Suppressor macrophage (primary cell): ENCODE measurements at places on chromosomes 2 and 18.
A peak's percentile ranks its signal among the peaks of the same experiment; 100 is the strongest.

DNA sequence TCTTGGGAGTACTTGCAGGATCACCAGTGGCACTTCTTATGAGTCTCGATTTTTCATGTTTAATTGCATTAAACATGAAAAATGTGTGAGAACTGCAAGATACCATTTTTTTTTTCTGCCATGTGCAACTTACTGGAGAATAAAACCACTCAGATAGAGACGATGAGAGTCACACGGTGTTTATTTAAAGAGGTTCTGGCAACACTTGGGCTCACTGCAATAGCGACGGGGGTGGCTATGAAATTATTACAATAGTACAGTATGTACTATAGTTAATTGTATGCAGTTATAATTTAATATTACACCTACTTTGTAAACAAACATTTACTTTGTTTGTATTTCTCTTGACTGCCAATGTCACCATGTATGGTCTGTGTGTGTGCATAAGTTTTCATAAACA is 479.8 kb downstream of the NUP35 start:
- no peak for DNase-seq

GRCh38 chr2:193810533-193810932 is 1615.8 kb upstream of the TMEFF2 start:
- DNase-seq: no peak

DNA sequence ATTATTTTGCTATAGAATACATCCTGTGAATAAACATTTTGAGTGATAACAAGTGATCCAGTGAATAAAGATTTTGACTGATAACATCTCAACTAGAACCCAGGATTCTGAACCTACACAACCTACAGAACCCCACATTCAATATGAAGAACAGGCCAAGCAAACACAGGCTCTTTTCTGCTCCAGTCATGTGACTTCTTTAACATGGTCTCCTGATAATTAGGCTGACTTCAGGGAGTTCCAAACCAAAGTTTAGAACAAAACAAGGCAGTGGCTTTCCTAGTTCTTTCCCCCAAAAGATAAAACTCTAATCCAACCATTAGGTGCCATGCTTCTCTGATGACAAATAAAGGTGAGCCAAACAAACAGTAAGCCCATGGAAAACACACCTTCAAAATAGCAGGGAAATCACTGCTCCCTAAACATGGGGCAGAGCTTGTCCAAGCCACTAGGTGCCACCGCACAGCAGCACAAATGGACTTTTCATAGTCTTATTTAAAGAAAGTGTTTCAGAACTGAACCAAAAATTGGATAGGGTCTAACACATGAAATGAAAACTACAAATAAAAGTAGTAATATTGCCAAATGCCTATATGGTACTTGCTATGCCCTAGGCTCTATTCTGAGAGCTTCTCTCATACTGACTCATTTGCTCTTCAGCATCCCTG is 95.3 kb downstream of the EVA1A start:
- no peak for DNase-seq

DNA sequence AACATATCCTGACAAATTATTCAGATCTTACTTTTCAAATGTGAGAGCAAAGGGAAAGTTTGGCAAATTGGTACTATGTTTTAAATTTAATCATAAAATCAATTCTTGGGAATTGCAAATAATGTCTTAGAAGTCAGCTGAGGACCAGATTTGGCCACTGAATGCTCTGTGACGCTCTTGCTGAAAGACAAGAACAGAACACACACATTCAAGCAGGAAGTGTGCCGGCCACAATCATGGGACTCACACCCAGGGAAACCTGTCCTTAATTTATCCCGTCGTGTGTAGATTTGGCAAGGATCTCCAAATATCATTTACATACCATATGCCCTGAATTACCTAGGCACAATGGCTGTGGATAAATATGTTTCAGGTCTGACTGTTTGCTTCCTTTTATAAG is 253.1 kb downstream of the TCF4 start:
- DNase-seq: peak; percentile 45

DNA sequence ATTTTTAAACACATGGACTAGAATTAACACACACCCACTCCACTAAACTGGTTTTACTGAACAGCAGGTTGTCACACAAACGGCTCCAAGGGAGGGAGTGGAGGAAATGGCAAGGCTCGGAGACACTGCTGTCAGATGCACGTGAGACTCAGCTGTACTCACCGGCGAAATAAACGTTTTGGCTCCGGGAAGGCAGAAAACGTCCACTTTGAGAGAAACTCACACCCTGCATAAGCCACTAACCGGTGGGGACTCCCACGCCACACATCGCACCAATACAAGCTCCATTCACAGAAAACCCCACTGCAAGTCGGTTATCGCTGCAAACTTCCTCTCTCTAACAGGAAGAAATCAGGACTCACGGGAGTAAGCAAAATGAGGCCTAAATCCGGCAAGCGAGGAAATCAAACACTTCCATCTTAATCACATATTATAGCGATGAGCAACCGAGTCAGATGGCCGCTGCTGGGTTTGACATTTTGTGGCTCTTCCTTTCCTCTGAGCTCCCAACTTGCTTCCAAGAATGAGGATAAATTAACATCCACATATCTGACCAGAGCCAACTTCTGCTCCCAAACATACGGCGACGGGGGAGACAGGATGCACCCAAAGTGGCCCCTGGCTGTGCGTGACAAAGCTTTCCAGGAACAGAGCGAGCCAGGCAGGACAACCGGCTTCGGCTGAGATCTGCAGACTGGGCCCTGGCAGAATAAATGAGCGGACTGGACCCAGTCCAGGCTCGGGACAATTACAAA is 63.5 kb downstream of the HDAC4 start:
- no peak for DNase-seq

DNA sequence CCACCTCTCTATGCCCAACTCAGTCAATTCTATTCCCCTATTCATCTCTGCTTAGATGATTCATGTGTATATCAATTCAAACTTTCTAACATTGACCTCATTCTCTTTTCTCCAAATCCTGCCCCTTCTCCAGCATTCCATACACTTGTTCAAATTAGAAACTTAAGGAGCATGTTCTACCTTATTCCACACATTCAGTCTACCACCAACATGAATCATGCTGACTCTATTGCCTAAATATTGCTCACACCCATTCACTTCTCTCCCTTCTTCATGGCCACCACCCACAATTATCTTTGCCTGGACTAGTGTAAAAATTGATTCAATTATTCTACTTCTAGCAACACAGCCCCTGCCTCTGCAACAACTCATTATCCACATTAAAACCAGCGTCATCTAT is 147.5 kb downstream of the VWC2L start:
- no peak for DNase-seq

GRCh38 chr2:148135705-148136104 is 114.8 kb downstream of the MBD5 start:
- no peak for DNase-seq

DNA sequence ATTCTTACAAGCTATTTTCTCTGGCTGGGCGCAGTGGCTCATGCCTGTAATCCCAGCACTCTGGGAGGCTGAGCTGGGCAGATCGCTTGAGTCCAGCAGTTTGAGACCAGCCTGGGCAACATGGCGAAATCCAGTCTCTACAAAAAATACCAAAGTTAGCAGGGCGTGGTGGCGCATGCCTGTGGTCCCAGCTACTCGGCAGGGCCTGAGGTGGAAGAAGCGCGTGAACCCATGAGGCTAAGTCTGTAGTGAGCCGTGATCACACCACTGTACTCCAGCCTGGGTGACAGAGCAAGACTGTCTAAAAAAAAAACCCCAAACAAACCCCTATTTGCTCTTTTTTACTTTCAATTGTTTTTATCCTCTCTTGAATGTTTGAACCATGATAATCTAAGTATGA is 37.0 kb downstream of the PPP4R1 start:
- no peak for DNase-seq

DNA sequence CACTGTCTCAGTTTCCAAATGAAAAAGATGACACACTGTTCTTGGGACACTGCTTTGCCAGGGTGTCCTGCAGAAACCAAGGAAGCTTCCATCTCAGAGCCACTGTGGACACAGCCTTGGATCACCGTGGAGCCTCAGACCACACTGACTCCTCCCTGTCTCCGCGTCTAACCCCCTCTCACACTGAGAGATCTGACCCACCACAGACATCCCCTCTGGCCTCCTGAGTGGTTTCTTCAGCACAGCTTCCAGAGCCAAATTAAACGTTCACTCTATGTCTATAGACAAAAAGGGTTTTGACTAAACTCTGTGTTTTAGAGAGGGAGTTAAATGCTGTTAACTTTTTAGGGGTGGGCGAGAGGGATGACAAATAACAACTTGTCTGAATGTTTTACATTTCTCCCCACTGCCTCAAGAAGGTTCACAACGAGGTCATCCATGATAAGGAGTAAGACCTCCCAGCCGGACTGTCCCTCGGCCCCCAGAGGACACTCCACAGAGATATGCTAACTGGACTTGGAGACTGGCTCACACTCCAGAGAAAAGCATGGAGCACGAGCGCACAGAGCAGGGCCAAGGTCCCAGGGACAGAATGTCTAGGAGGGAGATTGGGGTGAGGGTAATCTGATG is 113.4 kb upstream of the PKDCC start:
- DNase-seq: no peak

GRCh38 chr2:219668316-219668715 is 40.9 kb downstream of the SLC4A3 start:
- no peak for DNase-seq

DNA sequence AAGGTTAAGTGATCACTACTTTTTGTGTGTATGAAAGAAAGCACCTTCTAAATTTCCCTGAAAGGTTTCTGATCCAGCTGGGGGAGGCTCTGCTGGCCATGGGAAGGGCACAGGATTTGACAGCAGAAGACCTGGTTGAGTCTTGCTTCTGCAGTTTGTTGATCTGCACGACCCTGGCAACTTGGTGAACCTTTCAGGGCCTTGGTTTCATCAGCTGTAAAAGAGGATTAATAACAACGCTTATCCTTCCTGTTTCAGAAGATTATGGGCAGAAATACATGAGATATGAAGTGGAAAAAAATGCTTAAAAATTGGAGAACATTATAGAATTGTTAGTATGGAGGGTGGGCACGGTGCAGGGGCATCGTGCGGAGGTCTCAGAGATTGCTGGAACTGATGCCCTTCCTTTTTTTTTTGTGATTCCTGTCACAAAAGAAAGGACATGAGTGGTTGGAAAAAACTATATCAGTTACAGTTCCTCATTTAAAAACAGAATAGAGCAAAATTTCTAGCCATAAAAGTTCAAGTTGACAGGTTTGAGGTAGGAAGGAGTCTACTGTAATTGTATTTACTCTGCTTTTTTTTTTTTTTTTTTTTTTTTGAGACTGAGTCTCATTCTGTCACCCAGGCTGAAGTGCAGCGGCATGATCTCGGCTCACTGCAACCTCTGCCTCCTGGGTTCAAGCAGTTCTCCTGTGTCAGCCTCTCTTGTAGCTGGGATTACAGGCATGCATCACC is 47.4 kb downstream of the MFSD6 start:
- DNase-seq: no peak

DNA sequence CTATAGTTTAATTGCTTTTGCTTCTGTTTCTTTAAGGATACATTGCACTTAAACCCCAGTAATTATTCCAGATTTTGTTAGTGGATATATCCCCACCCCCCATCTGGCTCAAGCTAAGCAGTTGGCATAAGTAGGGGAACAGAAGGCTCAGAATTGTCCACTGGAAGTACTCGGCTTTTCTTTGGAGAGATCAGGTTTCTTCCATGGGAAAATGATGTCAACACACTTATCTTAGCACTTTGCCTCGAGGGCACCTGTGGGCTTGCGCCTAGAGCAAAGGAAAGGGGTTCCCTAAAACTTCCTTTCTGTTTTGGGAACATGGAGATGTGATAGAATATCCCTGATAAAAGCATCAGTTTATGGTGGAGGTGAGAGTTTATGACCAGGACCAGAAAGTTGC is 130.6 kb downstream of the FMNL2 start:
- DNase-seq: no peak

DNA sequence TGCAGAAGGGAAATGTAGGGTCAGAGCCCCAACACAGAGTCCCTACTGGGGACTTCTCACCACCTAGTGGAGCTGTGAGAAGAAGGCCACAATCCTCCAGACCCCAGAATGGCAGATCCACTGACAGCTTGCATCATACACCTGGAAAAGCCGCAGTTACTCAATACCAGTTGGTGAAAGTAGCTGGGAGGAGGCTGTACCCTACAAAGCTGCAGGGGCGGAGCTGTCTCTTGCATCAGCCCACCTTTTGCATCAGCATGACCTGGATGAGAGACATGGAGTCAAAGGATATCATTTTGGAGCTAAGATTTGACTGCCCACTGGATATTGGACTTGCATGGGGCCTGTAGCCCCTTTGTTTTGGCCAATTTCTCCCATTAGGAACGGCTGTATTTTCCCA is 237.3 kb downstream of the CALCRL start:
- DNase-seq: no peak

GRCh38 chr18:37355772-37356171 is 209.8 kb downstream of the CELF4 start:
- no peak for DNase-seq

DNA sequence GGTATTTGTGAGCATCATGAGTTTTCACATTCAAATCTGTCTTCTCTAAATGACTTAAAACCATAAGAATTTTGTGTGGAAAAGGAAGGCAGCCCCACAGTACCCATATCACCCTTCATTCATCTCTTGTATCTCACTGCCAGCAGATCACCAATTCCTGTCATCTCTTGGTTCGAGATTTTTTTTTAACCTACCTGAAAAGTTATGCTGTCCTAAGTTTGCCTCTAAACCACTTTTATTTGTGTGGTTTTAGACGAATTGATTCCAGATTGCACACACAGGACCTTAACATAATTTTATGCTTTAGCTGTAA is 32.0 kb downstream of the ABCG5 start:
- DNase-seq: no peak
